Glomerular endothelial cell (primary cell): ENCODE measurements at places on chromosomes 16 and 17. TPM values are rescaled to one million over a fixed set of nuclear protein-coding genes. Genes with fewer than 3 reads are reported as not detected.

DNA sequence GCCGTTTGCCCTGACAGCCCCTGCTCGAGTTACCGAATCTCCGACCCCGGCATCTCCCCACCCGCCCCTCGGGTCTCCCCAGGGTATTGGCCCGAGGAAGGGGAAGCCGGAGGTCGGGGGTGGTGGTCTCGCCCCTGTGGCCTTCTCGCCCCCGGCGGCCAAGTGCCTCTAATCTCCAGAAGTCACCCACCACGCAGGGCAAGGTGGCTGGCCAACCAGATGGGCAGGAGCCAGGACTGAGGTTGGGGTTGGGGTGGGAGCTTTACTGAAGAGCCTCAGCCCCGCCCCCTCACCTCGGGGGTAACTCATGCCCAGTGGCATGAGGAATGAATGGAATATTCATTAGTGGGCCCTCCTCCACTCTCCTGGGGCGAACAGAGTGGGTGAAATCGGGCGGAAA is 637 bp downstream of the DHRS11 start:
- no peak for DNase-seq

GRCh38 chr16:47371271-47372014 is 89.4 kb downstream of the ITFG1 start:
- DNase-seq = no peak

The ZFPM1 gene
- total RNA-seq = 1.6 and 3.3 TPM in 2 replicates

DNA sequence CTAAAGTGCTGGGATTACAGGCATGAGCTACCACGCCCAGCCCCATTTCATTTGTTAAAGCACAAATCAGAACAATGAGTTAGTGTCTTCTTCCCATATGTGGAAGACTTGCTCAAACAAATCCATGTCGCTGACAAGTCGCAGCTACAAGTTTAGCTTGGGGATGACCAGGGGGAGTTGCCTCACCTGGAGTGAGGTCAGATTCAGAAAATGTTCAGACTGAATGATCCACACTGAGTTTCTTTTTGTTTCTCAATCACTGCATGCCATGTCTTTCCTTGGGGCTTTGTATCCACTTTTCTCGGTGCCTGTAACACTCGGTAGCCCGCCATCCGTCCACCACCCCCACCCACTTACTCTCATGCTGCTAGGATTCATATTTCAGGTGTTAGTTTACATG is 437.3 kb upstream of the DYNLRB2 start:
- DNase-seq = no peak

- DNase-seq = no peak
Measured at GRCh38 chr17:8315764-8316217, 5.8 kb downstream of the ARHGEF15 start.

- DNase-seq = no peak
Measured at GRCh38 chr17:29444589-29444988, 54.4 kb downstream of the TAOK1 start.

- no peak for DNase-seq
Measured at GRCh38 chr17:11643851-11644250, 45.6 kb downstream of the DNAH9 start.

DNA sequence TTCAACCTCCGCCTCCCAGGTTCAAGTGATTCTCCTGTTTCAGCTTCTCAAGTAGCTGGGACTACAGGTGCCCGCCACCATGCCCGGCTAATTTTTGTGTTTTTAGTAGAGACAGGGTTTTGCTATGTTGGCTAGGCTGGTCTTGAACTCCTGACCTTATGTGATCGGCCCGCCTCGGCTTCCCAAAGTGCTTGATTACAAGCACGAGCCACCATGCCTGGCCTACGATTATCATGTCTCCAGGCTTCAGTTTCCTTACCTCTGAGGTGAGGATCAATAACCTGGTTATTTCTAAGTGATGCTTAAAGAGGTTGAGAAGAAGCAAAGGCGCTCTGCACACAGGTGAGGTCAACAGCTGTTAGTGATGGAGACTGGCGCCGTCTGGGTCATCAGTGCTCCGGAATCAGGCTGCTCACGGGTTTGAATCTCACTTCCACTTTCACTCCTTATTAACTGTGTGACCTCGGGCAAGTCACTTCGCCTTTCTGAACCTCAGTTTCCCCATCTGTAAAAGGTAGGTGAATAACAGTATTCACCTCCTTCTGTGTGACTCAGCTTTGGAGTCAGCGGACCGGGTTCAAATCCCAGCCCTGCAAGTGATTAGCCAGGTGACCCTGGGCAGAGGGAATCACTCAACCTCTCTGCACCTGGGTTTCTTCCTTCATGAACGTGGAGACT is 745 bp upstream of the ABCC1 start:
- DNase-seq = no peak

The DOC2B gene
- 9.5 and 19.4 TPM in 2 replicates for total RNA-seq

DNA sequence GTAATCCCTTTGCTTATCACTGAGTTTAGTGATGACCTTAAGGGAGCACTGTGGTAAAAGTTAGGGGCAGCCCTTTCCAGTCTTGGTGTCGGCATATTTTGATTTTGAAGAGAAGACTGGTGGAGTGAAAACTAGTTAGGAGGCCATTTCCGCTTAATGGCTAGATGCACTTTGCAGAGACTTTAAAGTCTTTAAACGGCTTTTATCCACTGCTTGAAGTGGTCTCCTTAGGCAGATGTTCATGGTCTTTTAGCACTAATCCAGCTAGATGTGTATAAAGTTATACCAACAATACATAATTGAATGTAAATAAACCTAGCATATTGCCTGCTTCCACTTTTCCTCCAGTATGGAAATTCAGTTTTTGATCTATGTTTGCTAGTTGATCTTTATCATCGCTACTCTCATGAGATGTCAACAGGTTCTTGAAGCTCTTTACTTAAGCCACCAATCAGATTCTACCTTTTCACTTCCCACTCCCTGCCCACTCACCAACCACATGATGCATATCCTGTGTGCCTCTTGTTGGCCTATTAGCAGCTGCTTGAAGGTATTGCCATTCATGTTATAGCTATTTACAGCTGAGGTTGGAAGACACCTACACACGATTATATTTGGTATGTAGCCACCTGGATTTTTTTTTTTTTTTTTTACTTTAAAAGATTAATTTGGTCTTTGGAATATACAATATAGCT is 132.0 kb downstream of the NLK start:
- no peak for DNase-seq

DNA sequence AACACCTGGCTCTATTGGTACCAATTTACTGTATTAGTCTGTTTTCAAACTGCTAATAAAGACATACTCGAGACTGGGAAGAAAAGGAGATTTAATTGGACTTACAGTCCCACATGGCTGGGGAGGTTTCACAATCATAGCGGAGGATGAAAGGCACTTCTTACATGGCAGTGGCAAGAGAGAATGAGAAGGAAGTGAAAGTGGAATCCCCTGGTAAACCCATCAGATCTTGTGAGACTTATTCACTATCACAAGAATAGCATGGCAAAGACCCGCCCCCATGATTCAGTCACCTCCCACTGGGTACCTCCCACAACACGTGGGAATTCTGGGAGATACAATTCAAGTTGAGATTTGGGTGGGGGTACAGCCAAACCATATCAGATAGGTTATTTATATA is 22.6 kb upstream of the GOSR1 start:
- DNase-seq = no peak

The STH gene
- total RNA-seq = not detected in 2 replicates

The MYH3 gene
- 0.23 and 0.39 TPM in 2 replicates for total RNA-seq

GRCh38 chr17:8872036-8872704 is 4.7 kb upstream of the PIK3R6 start:
- no peak for DNase-seq

DNA sequence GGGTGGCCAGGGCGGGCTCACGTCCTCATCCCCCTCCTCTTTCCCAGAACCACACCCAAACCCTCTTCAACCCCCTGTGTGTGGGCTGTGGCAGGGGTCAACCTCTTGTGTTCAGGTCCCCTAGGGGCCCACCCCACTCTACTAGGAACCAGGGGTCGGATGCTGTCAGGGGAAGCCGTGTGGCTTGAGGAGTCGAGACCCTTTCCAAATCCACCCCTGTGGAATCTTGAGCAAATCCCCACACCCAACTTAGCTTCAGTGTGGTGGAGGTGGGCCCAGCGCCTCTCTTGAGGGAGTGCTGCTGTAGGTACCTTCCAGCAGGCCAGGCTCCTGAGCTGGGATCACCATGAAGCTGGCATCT is 121.5 kb downstream of the MRM1 start:
- DNase-seq = no peak

The CCDC144A gene
- total RNA-seq = 1.5 and 3.0 TPM in 2 replicates

- no peak for DNase-seq
Measured at GRCh38 chr17:14366199-14366598, 65.3 kb downstream of the HS3ST3B1 start.

DNA sequence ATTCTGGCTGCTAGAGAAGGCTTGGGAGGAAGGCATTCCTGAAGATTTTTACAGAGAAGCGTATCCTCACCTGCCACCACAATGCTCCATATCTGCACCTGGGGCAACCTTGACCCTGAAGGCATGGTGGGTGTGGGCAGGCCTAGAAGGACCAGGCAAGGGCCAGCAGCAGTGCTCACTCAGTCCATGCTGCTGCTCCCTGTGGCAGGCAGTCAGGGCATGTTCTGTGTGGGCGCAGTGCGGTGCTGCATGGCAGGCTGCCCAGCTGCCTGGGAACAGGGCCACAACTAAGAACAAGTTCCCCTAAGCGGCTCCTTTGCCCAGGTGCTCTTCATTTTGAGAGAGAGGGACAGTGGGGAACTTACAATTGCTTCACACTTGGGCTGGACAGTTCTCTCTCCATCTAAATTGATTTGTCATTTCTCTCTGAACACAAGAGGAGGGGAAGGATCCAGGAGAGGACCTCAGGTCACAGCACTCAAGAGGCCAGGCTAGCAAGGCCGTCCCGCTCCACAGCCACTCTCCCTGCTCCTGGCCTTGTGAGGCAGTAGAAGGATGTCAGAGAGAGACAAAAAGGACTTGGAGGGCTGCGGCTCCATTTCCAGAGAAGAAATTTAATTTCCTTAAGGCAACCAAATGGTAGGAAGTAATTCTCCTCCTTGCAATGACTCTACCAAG is 158.8 kb downstream of the AATF start:
- no peak for DNase-seq

The KRT20 gene
- not detected in 2 replicates for total RNA-seq

The HOXB3 gene
- total RNA-seq = 17.7 and 48.0 TPM in 2 replicates

- no peak for DNase-seq
Measured at GRCh38 chr17:76408037-76408849, 23.8 kb downstream of the SPHK1 start.

GRCh38 chr16:10517868-10518267 is 62.5 kb downstream of the EMP2 start:
- no peak for DNase-seq

The CCDC92B gene
- total RNA-seq = not detected in 2 replicates

DNA sequence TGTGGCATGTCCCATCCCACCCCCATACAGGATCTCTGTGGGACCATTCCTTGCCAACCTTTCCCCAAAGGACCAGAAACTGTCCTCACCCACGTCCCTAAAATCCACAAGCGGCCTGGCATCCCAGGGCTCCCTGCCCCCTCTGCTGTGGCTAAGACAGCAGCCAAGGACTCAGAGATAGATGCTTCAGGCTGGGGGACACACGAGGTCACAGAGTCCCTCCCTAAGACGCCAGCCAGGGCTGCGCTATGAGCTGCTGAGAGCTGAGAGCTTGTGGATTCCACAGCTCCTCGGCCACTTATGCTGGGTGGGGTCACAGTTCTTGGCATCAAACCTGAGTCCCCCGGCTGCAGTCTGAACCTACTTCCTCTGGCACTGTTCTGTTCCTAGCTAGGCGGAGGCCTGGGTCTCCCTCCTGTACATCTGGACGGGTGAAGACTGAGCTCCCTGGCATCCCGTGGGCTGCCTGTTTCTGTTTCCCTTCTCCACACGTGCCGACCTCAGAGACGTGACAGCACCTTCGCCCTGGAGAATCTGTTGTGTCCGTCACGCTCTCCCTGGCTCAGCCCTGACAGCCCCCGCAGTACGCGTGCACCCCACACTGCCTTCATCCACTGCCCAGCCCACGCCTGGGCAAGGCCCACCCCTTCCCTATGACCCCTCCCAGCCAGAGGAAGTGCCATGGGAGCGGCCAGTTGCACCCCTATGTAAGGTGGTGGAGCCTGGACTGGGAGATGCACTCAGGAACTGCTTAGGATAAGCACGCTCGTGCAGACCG is 61.2 kb downstream of the ENGASE start:
- DNase-seq = no peak

The AIPL1 gene
- not detected in 2 replicates for total RNA-seq

GRCh38 chr17:9170853-9171252 is 149.5 kb downstream of the NTN1 start:
- DNase-seq = no peak

GRCh38 chr17:77404812-77405581 is 264.2 kb downstream of the SEC14L1 start:
- DNase-seq = peak; percentile 33

GRCh38 chr17:13523164-13523563 is 78.6 kb downstream of the HS3ST3A1 start:
- DNase-seq = no peak

The FBXL16 gene
- total RNA-seq = 1.6 TPM in 2 replicates

DNA sequence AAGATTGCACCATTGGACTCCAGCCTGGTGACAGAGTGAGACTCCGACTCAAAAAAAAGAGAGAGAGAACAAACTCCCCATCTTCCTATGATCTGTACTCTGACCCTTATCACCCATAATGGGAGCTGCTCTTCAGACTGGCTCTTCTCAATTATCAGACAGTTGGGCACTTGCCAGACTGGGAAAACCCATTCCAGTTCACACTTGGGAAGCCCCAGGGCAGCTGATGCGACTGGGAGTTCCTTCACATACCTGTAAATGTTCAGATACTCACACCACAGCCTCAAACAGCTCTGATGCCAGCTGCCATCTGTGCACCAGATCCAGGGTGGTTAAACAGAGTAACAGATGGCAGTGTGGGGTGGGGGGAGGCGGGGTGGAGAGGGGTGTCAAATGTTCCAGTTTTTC is 23.8 kb upstream of the TMEM101 start:
- no peak for DNase-seq

GRCh38 chr17:49414271-49414621 is 436 bp downstream of the PHB1 start:
- DNase-seq = no peak

DNA sequence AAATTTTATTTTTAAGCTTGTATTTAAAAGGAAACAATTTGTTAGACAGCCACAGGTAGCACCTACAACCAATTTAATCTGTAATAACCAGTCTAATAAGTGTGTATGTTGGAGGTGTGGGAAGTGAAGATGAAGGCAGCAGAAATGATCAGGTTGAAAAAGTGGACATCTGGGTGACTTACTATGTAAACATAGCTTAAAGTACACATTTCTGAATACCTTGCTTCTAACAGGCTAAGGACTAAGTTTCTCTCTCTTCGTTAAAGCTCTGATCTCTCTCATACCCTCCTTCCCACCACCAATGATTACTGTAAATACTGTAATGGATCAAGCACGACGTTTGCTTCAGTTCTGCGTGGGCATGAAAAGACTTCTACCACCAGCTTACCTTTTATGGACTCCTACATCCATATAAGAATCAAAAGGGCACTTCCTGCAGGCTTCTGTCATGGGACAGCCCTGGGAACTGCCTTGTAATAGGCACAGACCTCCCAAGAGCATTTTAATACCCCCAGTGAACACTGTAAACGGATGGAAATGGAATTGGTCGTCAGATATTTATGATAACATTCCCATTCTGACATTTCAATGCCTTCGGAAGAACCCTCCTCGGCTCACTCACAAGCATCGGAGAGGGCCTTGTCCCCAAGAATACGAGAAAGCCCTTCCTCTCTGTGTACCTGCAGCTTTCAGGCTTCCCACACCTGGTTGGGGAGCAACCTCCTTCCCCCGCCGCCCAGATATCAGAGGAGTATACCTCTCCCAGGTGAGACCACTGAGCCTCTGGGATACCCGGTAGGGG is 700 bp downstream of the CCDC43 start:
- no peak for DNase-seq

GRCh38 chr16:78444-79150 is 572 bp downstream of the MPG start:
- no peak for DNase-seq

- no peak for DNase-seq
Measured at GRCh38 chr17:56596691-56597494, 3.4 kb downstream of the NOG start.

The LGALS9 gene
- 120 and 200 TPM in 2 replicates for total RNA-seq
